AG09309 (cell line): ENCODE measurements at places on chromosomes 3 and 15.
A peak's percentile ranks its signal among the peaks of the same experiment; 100 is the strongest.

GRCh38 chr3:99250821-99251355 is 349.4 kb upstream of the DCBLD2 start:
- peak; percentile 63 for DNase-seq

DNA sequence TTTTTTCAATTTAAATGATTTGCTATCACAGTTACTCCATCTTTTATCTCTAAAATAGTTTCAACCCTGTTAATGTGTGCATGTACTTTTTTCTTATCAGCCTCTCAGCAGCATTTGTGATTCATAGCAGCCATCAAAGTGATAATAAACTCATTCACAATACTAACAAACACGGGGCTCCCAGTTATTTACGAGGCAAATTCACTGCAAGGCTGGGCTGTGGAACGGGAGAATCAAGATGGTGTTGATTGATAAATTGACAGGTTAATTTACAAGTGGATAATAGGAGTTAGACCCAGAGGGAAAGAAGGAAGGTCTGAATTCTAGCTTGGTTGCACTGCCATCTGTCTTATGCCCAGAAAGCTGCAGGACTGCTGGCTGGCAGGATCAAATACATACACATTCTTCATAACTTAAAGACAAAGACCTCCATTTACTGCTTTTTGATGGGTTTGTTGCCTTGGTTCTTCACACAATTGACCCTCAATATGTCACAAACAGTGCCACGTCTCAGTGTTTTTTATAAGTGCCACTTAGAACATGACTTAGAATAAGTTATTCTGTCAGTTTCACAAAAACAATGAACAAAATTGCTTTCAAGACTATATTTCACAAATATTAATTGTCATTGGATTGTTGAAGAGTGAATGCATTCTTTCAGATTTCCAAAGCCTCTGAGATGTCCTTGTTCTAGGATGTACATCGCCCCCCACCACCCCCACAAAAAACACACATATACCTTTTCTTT is 562.8 kb downstream of the NR2F2 start:
- DNase-seq, result no peak

- no peak for DNase-seq
Observed at GRCh38 chr3:98038876-98039275, 3.8 kb upstream of the GABRR3 start.

GRCh38 chr3:42508562-42508961 is 6.1 kb downstream of the VIPR1 start:
- no peak for DNase-seq

GRCh38 chr15:27746401-27746955 is 352.6 kb downstream of the OCA2 start:
- no peak for DNase-seq

GRCh38 chr3:53570709-53571108 is 76.3 kb downstream of the CACNA1D start:
- no peak for DNase-seq

- no peak for DNase-seq
Observed at GRCh38 chr3:26655231-26655630, 32.7 kb downstream of the LRRC3B start.

GRCh38 chr15:93478947-93479346 is 389.9 kb upstream of the RGMA start:
- DNase-seq, result no peak

- DNase-seq, result no peak
Observed at GRCh38 chr15:95733931-95734330, 596.6 kb upstream of the NR2F2 start.

- no peak for DNase-seq
Observed at GRCh38 chr3:11847607-11848006, 922 bp upstream of the TAMM41 start.

GRCh38 chr15:70475407-70475781 is 288.0 kb downstream of the UACA start:
- DNase-seq, result no peak

DNA sequence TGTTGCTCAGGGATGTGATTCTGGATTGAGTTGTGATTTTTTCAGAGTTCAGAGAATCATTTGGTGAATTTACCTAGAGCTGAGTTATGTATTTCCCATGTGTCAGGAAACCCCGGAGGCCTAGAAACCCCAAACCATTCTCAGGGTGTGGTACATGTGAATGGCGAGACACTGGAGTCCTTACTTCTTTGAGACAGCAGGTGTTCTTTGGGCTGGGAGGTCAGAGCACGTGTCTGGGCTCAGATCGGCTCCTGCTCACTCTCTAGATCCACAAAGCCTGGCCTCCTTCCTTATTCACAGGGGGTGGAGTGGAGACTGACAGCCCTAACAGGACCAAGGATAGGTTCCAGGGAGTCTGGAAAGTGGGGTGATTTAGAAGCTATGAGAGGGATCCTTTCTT is 145.8 kb downstream of the CHDH start:
- no peak for DNase-seq

DNA sequence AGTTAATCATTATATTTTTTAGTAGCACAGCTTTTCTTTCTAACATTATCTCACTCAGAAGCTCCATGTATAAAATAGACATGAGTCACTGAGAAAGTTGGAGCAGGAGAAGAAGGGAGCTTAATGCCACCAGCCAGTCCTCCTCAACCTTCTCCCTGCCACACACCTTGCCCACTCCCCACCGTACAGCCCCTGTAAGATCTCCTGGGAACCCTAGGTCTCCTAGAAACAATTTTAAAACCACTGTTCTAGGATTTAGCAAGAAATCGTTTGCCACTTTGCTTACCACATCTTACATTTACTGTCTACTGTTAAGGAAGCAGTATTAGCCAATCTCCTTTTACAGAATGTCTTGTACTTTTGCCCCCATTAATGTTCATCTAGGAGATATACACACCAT is 170.1 kb upstream of the SNTN start:
- DNase-seq, result no peak

DNA sequence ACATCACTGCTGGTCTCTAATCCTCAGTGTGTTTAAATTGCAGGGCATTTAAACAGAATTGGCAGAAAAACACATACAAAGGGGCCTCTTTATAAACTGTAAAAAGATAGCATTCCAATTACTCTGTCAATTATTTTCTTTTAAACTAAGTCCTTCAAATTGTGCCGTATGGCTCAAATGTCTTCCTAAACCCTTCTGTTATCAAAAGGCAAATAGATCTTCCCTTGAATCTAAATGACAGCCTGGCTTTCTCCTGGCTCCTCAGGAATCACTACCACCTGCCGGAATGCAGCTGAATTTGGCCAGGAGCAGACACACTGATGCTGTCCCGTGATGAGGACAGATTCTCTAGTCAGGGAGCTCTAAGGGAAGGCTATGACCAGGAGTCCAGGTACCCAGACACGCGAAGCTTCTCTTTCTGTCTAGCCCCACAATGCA is 85.6 kb downstream of the IGF2BP2 start:
- DNase-seq, result no peak

GRCh38 chr15:48794697-48795134 is 16.2 kb downstream of the CEP152 start:
- DNase-seq, result no peak
